ENCODE measurements at places on chromosomes 1 and 21.
A peak's percentile ranks its signal among the peaks of the same experiment; 100 is the strongest.

GRCh38 chr1:211474451-211474850 is 17.5 kb downstream of the RD3 start:
- no peak for DNase-seq

GRCh38 chr1:233033361-233033760 is 83.0 kb downstream of the NTPCR start:
- no peak for DNase-seq

DNA sequence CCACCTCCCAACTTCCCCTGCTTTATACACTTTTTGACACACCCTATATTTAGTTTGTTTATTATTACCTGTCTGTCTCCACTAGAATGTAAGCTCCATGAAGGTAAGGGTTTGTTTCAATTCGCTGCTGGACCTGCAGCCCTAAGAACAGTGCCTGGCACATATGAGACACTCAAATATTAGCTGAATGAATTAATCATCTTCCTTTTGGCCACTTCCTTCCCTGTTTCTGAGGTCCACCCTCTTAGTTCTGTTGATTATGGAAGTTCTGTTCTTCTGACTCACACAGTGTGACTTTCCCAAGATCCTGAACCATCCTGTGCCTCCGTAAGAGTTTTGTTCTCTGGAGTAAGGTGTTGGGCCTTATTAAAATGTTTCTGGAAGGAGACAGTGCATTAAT is 40.4 kb upstream of the GJA5 start:
- DNase-seq, result no peak

- DNase-seq, result no peak
Measured at GRCh38 chr21:34046917-34047316, 26.5 kb upstream of the MRPS6 start.

DNA sequence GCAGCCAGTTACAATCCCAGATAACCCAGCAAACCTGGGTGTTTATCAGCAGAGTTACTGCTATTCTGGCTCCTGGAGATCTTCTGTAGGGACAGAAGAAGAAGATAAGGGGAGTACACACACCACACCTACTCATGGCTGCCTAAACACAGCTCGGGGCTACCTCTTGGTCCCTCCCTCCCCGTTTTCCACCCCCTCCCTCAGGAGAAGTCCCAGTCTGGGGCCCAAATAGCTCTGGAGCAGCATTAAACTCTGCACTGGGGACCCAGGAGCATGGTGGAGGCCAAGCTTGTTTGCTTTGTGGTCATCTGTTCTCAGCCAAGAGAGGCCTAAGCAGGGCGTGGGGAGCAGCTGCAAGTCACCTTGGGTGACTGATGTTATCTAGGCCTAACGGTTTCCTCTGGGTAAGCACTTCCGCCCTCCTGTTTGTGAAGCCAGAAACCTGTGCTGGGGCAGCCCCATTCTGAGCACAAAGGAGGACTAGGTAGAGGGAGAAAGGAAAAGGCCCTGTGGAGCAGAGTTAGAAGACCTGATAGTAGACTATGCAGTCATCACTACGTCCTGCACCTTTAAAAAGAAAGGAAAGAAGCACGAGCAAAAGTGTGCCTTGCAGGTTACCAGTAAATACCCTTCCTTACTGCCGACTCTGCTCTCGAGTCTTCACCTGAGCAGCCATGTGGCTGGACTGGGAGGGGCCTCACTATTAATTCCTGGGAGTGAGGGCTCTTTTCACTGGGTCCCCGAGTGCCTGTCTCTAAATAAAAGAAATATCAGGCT is 2.0 kb upstream of the RCSD1 start:
- DNase-seq, result peak; percentile 93

DNA sequence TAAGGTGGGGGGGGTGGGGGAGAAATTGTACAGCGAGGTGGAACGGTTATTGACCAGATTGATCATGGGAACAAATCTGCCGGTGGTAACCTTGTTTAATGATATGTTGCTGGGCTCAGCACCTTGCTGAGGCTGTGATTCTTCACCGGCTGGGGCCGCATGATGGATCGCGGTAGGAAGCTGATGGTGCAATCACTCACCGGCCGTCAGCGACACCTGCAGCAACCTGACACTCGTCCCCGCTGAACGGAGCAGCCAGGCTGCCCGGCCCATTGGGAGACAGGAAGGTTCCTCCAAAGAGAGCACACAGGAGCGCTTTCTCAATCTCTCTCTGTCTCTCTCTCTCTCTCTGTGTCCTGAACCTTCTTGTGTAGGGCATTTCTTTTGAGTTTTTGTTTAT is 128.5 kb upstream of the RRP15 start:
- DNase-seq, result no peak

GRCh38 chr1:53274026-53274425 is 35.7 kb upstream of the MAGOH start:
- no peak for DNase-seq

Data from activated CD8-positive, alpha-beta memory T cell treated with anti-CD3 and anti-CD28 coated beads, Interleukin-2, amount 10 ng/mL, durations not matched to agents 7 days and 5 days (primary cell).